KG1 (cell line): ENCODE measurements at places on chromosomes 7 and 10.

- no peak for DNase-seq
Measured at GRCh38 chr7:38507384-38507783, 123.8 kb downstream of the AMPH start.

DNA sequence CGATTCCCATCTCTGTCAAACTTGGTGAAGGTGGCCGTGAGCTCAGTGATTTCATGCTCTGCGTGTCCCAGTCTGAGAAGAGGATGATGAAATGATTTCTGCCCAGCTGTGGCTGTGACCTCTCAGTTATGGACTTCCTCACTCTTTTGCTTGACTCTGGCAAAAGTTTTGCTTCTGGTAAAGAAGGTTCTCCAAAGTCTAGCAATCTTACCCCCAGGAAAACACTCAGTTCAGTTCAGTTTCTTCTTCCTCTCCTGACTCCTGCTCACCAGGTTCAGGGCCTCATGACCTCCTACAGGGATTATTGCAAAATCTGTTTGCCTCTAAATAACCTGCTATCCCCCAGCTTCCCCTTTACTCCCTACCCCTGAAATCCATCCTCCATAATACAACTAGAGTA is 4.9 kb upstream of the BLOC1S2 start:
- no peak for DNase-seq

- DNase-seq = no peak
Measured at GRCh38 chr7:131076711-131077181, 250.9 kb upstream of the MKLN1 start.

DNA sequence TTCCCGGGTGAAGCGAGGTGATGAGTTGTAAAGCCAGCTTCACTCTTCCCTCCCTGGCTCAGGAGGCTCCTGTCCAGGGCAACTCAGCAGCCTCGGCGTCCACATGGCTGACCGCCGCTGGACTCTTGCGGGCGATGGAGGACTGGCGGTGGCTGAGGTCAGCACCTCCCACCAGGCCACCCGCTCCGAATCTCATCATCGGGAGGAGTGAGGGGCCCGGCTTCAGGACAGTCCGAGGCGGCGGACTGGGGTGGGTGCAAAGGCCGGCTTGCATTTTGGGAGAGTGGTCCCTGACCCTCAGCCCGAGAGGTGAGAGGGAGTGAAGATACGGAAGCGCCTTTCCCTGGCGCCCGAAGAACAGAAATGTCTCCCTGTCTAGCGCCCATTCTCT is 759 bp downstream of the DNAJB12 start:
- no peak for DNase-seq
